ENCODE measurements at places on chromosomes 7 and 10.

DNA sequence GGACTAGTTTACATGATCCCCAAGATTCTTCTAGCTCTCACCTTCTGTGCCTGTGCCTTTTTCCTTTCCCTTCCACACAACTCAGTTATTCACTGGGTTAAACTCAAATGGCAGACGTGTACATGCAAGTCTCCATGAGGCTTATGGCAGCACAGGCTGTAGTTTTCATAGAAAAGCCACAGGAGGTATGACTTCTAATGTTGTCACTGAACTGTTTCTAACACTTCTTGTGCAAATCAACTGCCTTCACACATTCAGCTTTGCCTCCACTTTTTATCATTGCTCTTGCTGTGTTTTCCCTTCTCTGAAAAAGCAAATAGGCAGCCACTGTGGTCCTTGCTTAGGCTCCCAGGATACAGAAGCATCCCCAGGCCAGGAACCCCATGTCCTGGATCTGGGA is 5.3 kb upstream of the GIMAP5 start:
- DNase-seq, result no peak

DNA sequence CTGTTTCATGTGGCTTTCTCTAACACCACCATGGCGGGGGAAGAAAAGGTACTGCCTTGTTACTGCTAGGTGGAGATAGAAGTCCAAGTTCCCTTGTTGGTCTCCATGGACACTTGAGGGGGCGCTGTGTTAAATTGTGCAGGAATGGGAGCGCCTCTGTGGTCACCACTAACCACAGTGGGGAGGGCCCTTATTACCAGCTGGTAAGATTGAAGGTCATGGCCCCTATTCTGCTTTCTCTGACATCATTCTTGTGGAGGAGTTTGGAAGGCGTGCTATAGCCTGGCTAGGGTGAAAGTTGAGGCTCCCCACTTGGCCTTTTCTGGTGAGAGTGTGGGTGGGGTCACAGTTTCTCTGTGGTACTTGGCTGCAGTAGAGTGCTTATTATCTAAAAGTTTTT is 14.9 kb upstream of the MXI1 start:
- DNase-seq, result no peak

DNA sequence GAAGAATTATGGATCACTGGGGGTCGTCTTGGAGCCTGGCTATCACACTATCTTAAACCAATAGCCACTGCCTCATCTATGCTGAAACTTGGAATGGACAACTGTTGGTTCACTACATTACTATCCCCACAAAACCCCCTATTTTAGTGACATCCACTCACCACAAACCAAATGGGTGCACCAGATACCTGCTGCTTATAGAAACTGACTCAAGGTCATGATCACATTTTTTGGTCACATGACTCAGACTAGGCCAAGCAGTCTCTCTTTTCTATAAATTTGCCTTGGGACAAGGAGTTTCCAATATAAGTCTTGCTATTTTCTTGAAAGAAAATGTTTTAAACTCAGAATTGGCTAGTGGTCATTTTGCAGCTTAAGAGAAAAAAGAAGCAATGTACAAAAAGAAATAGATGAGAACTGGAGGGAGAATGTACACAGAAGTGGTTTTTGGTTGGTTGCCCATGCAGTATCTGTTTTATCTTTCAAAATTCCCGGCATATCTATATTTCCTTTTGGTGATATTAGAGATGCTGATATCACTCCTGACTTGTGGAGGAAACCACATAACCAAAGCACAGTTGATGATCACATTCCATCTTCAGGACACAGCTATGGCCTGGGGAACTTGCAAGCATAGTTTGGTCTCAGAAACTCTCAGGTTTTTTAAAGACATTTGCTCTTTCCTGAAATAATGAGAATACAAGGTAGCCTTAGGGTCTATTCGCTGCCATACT is 85.2 kb upstream of the CACNA2D1 start:
- no peak for DNase-seq

- no peak for DNase-seq
Observed at GRCh38 chr7:41367967-41368882, 334.7 kb downstream of the INHBA start.

GRCh38 chr7:5218564-5219360 is 28.7 kb downstream of the WIPI2 start:
- peak; percentile 75 for DNase-seq

DNA sequence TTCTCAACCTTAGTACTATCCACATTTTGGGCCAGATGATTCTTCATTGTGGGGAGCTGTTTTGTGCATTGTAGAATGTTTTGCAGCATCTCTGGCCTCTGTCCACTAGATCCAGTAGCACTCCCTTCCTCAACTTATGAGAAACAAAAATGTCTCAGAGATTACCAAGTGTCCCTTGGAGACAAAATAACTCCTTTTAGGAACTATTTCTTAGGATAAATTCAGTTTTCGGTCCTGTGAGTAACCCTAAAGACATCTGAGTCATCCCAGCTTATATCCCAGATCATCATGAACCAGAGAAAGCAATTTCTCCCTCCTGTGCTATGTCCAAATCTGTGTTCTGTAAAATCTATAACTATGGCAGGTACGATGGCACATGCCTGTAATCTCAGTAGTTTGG is 266.6 kb upstream of the PHYHIPL start:
- no peak for DNase-seq

DNA sequence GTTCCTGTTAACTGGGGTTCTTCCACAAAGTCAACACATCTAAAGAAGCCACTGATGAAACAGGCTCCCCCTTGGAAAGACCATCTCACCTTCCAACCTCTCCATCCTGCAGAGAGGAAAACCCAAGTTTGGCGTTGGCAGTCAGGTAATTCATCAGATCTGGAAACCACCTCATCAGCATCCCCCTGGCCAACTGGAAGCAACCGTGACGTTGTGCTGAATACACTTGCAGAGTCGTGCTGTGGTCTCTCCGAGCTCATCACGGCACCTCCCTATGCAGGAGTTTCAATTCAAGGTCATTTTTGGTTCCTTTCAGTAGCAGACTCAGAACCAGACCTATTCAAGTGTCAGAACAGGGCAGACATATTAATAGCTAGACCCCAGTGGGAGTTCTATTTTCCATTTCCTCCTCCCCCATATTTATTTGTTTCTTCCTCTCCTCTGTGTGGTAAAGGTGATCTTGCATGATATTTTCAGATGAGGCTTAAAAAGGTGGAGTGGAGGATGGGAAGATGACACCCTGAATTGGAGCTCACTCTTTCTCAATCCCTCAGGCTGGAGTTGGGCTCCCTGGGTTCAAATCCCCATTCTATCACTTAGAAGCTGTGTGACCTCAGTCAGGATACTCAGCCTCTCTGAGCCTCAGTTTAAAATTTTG is 149.1 kb upstream of the ADO start:
- DNase-seq, result no peak

DNA sequence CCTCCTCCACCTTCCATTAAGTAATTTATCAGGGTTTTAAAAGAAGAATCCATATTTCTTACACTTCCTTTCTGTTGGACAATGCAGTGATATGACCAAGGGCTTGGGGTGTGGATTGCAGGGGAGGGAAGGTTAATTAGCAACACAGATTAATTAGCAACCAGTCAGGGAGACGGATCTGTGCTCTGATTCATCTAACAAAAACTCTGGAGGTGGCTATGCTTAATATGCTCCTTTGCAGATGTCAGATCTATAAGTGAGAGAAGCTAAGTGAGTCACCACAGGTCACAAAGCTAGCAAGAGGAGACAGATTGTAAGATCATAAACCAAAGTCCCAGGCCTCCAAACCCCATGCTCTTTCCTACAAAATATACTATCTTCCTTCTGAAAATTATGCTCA is 178.8 kb upstream of the ITGB1 start:
- DNase-seq, result no peak

GRCh38 chr7:95485391-95486123 is at the start of gene ASB4:
ASB4 (plus strand) TSS chr7:95485943; CDS start chr7:95485972, 29 bp downstream.
- no peak for DNase-seq

- peak; percentile 32 for DNase-seq
Observed at GRCh38 chr10:45235798-45236220, 79.6 kb downstream of the OR13A1 start.

- DNase-seq, result peak; percentile 78
Observed at GRCh38 chr7:146115851-146116520, 615 bp upstream of the CNTNAP2 start.

DNA sequence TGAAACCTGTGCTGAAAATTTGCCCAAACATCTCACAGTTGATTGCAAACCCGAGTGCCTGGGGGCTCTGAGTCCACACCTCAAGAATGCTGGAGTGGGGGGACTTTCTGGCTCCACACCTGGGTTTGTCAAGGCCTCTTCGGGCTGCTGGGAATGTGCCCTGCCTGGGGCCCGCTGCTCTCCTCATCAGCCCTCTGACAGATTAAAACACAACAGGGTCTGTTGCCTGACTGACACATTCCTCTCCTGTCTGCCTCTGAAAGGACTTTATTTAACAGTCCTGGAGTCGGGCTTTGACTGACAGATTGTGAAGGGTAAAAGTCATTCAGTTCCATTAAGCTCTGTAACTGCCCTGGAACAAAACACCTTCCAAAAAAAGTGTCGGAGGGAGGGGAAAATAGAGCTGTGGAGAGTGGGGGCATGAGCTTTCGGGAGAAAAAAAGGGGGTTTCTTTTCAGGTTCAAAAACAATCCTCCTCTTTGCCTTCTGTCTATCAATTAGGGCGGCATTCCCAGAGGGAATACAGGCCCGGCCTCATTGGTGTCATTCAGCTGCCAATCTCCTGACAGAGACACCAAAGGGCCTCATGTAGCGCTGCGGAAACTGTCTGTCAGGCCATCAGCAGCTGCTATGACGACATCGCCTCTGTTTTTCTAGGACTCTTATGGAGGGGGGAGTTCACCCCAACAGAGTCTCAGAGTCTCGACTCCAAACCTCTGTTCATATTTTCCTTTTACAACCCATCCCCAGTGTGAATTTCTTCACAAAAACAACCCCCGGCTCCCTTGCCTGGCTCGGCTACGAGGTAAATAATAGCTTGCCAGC is 398.8 kb upstream of the NFE2L3 start:
- no peak for DNase-seq

DNA sequence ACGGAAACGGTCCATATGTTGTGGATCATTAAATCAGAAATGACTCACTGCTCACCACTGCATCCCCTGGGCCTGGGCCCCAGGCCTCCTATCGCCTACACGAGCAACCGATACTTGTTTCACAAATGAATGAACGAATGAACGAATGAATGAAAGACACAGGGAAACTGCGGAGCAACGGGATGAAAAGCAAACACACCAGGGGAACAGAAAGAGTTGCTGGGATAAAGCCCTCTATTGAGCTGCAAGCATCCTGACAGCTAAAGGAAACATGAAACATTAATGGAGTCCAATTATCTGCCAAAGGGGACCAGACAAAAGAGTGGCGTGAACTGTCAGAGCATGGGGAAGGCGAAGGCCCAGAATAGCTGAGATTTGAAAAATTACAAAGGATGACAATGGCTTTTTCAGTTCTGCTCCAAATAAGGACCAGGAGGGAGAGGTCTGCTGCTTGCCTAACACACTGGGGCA is 92.1 kb downstream of the GRB10 start:
- DNase-seq, result no peak

- no peak for DNase-seq
Observed at GRCh38 chr7:134941185-134941900, 45.0 kb upstream of the AGBL3 start.

DNA sequence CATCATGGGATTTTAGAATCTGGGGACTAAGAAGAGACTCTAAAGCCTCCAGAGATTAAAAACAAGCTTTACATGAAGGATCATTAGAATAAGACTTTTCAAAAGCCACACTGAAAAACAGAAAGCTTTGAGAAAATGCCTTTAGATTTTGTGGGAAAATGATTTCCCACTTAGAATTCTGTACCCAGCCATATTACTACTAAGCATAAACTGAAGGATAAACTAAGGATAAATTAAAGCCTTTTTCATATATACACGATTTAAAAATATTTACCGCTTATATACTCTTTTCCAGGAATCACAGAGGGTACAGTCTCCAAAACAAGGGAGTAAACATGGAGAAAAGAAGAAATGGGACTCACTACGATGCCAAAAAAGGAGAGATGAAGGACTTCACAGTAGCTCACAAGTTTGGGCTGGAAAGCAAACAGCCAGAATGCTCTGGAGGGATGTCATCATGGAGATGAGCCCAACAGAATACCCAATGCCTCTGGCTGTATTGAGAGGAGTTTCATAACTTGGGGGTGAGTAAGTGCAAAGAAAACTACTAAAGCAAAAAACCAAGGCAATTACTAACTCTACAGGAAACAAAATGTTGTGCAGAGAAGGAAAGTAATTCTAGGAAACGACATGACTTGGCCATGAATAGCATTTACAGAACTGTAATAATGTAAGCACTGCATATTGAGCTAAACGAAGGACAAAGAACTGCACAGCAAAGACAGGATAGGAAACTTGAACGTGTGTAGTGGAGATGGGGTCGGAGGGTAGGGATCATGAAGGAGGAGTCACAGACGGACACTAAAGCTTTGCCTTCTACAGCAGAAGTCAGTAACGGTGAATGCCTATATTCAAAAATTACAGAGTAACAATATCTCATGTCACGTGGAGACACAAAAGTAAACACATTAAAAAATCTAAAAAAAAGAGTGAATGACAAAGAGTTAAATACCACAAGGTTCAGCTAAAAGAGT is 61.4 kb upstream of the ASAH2 start:
- DNase-seq, result no peak

DNA sequence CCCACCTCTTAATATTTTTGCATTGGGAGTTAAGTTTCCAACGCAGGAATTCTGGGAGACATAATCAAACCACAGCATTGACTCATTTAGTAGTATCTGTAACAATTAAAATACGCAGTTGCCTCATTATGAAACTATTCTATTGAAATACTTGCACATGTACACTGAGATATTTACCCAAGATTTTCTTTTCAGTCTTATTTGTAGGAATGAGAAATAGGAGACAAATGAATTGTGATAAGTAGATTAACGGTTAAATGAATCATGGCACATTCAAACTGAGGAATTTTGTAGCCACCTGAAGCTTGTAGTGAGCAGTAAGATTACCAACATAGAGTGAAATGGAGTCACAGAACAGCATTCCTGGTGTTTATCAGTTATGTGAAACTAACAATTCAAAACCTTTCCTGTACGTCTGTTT is 18.1 kb downstream of the RP9 start:
- DNase-seq, result no peak

GRCh38 chr7:64180989-64181388 is 26.0 kb upstream of the ZNF735 start:
- DNase-seq, result peak; percentile 2

- peak; percentile 83 for DNase-seq
Observed at GRCh38 chr10:61902445-61903220, 1.1 kb downstream of the ARID5B start.

DNA sequence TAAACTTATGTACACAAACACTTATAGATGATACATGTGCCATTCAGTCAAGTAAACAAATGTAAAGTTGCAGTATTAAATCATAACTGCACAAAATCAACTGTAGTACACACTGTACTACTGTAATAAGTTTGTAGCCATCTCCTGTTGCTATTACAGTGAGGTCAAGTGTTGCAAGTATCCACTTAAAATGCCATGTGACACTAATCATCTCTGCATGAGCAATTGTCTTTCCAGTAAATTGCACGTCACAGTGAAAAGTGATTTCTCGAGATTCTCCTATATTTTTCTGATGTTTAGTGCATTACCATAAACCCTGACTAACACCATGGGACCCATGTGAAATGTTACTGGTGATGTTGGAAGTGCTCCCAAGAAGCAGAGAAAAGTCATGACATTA is 293.3 kb upstream of the SP4 start:
- no peak for DNase-seq

GRCh38 chr10:27450225-27450624 is 53.9 kb upstream of the RAB18 start:
- DNase-seq, result no peak
